NCI-H2029 treated with DMSO at 0.1 percent for 48 hours (cell line): ENCODE measurements at places on chromosomes 1 and 21.

DNA sequence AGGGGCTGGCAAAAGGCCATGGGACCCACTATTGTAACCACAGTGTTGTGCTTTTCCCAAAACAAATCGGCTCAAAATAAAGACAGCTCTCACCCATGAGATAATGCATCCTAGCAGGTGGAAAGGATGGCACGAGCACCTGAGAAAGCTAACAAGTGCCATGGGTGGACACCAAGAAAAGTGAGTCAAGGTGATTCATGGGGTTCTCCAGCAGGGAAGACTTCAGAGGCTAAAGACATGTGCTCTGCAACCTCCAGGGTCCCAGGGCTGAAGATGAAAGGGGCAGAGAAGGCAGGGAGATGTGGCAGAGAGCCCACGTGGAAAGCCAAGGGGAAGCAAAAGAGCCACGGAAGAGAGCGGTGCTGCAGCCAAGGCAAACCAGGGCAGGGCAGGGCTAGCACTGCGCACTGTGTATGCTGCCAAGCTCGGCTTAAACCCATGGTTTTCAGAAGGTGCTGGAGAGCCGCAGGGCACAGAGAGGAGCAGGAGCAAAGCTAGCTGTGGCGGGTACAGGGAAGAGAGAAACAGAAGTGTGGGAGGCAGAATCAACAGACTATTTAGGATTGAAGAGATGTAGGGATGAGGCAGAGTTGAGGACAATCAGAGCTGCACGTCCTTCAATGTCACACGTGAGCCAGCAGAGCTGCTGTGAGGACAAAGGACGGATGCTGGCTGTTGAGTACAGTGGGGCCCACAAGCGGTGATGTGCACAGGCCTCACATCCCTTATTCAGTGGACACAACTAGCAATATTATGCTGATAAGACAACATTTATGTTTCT lies 41.8 kb upstream of the C1orf198 start:
- no peak for DNase-seq

GRCh38 chr1:7760245-7760644 lies 10.9 kb upstream of the VAMP3 start:
- no peak for DNase-seq

DNA sequence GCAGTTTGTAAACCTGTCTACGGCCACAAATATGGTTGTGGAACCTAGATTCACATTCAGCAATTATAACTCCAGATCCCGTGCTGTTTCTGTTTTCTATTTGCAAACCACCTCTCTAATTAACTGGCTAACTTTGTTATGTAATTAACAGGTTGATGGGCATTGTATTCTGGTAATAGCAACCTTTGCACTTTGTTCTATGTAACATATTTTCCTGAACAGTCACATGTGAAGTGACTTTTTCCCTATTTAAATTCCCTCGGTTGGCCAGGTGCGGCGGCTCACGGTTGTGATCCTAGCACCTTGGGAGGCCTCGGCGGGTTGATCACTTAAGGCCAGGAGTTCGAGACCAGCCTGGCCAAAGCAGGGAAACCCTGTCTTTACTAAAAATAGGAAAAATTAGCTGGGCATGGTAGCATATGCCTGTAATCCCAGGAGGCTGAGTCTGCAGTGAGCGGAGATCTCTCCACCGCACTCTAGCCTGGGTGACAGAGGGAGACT lies 1.4 kb downstream of the ACADM start:
- DNase-seq: no peak

GRCh38 chr1:230077011-230077410 lies 10.0 kb downstream of the GALNT2 start:
- no peak for DNase-seq

GRCh38 chr1:56803561-56804156 lies 15.5 kb downstream of the FYB2 start:
- DNase-seq: peak; percentile 80

- no peak for DNase-seq
Observed at GRCh38 chr1:15714406-15715136, 21.5 kb upstream of the SLC25A34 start.

DNA sequence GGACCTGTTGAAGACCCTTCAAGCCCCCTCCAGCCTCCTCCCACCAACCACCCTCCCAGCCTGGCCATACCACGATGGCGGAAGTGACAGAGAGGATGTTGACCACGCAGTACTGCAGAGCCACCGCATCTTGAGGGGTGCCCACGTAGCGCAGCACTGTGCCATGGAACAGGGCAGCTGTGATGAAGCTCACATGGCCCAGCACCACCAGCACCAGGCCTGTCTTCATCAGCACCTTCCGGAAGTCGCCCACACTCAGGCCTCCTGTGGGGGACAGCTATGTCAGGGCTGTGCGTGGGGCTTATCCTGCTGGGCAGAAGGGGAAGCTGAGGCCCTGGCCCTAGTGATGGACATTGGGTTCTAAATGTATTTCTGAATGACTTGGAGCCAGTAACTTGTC lies 3.1 kb downstream of the TMEM54 start:
- no peak for DNase-seq

DNA sequence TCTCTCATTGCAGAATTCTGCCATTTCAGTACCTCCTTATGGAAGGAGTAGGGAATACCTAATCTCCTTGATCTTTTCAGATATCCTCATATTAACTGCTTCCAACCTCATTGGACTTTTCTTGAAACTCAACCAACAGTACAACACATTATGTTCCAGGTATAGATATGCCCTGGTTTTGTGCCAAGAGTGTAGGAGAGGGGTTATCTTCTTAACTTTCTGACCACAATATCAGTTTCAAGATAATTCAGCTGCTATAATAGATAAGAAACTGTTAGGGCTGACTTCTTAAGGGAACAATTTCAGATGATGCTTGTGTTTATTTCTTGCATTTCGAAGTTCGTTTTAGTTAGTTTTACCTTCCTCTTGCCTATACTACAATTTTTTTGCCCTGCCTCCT lies 2.1 kb upstream of the LPGAT1 start:
- DNase-seq: no peak

DNA sequence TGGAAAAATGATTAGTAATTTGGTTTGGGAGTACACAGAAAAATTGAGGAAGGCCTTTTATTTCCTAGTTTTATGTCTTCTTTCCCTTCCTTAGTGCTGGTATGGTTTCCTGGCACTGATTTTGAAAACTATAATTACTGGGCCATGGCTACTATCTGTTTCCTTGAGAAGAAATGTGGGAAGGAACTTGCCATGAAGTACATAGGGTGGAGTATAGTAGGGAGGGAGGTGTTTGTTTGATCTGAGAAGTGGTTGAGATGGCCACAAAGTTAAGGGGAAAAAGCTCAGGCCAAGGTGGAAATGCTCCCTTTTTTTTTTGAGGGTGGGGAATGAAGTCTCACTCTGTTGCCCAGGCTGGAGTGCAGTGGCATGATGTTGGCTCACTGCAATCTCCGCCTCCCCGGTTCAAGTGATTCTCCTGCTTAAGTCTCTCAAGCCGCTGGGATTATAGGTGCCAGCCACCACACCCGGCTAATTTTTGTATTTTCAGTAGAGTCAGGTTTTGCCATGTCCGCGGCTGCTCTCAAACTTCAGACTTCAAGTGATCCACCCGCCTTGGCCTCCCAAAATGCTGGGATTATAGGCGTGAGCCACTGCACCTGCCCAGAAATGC lies 11.3 kb downstream of the HJV start:
- no peak for DNase-seq

DNA sequence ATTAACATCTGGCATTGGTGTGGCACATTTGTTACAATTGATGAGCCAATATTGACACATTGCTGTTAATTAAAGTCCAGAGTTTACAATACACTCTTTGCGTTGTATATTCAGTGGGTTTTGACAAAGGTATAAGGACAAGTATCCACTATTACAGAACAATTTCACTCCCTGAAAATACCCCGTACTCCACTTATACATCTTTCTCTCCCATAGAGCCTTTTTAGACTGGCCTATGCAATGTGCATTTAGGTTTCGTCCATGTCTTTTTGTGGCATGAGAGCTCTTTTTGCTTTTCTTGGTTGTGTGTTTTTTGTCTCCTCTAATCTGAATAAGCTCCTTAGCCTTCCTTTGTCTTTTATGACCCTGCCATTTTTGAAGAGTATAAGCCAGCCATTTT lies 40.6 kb upstream of the TSNAX start:
- DNase-seq: no peak

GRCh38 chr1:154752273-154753030 lies 117.6 kb downstream of the KCNN3 start:
- DNase-seq: no peak

- no peak for DNase-seq
Observed at GRCh38 chr1:221366495-221367110, 375.3 kb downstream of the DUSP10 start.

DNA sequence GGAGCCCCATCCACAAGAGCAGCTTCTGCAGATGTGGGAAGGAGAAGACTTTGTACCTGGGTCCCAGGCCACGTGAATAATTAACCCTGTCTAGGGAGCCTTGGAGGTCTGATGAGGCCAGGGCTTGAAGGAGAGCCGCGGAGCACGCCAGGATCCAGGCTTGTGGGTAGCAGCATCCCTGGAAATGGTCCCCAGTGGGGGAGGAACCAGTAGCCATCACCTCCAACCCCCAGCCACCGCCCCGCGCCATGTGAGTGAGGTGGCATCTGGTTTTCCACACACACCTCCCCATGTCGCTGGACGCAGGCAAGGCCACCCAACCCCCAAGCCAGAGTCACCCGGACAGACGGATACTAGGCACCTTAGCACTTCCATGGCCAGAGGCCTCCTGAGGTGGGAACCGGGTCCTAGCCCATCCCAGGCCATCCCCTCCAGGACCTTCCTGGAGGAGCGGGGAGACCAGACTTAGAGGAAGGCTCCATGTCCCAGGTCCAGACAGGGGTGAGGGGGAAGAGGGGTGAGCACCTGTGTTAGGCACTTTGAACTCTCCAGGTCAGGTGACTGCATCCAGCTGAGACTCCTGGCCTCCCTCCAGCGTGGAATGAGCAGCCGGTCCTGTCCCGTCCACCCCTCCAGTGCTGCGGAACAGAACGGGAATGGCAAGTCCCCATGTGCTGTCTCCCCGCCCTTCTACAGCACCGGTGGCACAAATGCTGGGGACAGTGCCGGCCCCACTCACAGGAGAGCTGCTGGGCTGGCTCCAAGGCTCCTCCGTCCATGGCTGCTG lies 53.2 kb downstream of the RIPK4 start:
- no peak for DNase-seq

DNA sequence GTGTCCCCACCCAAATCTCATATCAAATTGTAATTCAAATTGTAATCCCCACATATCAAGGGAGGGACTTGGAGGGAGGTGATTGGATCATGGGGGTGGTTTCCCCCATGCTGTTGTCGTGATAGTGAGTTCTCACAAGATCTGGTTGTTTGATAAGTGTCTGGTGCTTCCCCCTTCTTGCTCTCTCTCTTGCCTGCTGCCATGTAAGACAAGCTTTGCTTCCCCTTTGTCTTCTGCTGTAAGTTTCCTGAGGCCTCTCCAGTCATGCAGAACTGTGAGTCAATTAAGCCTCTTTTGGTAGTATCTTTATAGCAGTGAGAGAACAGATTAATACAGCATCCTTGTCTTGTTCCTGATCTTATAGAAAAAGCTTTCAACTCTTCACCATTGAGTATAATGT lies 6.5 kb upstream of the LRRC39 start:
- DNase-seq: no peak

DNA sequence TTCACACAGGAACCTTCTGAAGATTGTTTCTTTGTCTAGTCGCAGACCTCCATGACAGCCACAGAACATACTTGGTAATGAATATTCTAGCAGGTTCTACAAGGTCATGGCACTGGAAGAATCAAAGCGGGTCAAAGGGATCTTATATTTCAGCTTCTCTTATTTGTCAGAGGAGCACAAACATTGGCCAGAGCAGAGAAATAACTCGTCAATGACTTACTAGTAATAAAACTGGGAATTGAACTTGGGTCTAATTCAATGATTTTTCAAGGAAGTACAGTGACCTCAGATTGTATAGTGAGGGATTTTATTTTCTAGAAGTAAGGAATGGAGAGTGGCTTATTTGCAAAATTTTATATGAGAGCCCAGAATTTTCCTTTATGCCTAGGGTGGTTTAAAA lies 290.8 kb upstream of the PLXNA2 start:
- DNase-seq: no peak

GRCh38 chr1:50346621-50347020 lies 76.6 kb downstream of the DMRTA2 start:
- no peak for DNase-seq
